NCI-H2107 (cell line): ENCODE measurements at places on chromosomes 7 and 10.

- DNase-seq, result no peak
Observed at GRCh38 chr10:62471711-62472110, 97.5 kb downstream of the ZNF365 start.

- DNase-seq, result no peak
Observed at GRCh38 chr7:75813781-75814236, at the start of gene CCL24. Gene CCL24 (minus strand): TSS chr7:75813806. CDS start chr7:75813715, 91 bp downstream.

- no peak for DNase-seq
Observed at GRCh38 chr10:6383096-6383812, 180.5 kb downstream of the PFKFB3 start.

DNA sequence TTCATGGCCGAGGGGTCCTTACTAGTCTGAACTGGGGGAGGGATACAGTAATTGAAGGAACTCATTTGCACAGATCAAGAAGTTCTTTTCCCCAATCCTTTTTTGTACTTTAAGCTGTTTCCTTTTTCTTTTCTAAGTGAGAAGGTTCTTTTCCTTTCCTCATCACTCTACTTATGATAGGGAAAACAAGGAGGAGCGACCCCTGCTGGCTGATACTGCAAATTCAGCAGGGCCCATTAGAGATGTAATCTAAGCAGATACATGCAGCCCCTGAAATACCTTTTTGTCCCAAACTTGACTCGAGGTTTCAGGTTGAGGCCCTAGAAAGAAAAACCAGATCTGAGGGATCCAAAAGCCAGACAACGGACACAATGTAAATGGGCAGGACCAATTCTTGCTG lies 305.5 kb downstream of the DNAJB9 start:
- DNase-seq, result no peak

GRCh38 chr7:85191383-85191782 lies 4.5 kb upstream of the SEMA3D start:
- no peak for DNase-seq

GRCh38 chr7:113085781-113086390 lies 741 bp downstream of the GPR85 start:
- no peak for DNase-seq
